ENCODE measurements at places on chromosomes 1 and 21.

DNA sequence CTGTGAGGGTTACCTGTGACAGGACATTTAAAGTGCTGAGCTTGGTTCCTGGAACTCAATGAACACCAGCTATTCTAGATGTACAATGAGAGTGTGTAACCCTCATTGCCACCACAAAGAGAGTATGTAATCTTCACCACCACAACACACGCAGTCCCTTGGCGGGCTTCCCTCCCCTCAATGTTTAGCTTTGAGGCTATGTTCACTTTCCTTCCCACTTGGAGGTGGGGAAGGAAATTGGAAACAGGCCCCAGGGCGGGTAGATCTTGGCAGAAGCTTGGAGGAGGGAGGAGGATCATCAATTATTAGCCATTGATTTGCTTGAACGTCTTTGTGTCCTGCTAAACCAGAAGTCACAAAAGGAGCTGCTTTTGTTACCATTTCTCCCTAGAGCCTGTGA, 8.3 kb upstream of the COL16A1 start:
- no peak for DNase-seq

DNA sequence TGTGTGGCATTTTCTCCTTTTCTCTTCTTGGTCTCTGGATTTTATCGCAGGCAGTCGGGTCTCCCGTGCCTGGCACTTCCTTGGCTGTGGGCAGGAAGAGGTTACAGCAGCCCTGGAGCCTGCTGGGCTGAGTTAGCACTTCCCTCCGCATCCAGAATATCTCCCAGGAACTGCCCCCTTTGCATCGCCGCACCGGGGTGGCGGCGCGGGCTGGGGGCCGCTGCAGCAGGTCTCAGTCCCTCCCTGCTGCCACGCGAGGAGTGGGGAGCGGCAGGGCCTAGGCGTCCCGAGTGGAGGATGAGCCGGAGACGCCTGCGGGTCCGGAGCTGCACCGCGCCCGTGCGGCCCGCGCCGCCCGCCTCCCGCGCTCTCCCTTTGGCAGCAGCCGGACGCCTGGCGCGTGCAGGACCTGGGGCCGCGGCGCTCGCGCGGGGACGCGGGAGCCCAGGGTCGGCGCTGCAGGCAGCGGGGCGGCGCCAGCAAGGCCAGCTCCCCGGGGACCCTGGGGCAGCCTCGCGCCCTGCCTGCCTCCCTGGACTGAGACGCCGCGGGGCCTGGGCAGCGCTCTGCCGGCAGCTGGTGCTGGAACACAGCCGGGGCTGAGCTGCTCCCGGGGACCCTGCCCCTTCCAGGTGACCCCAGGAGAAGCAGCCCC, 192.8 kb downstream of the PRDM2 start:
- no peak for DNase-seq

GRCh38 chr1:235745503-235746136, 96.0 kb upstream of the GNG4 start:
- no peak for DNase-seq

DNA sequence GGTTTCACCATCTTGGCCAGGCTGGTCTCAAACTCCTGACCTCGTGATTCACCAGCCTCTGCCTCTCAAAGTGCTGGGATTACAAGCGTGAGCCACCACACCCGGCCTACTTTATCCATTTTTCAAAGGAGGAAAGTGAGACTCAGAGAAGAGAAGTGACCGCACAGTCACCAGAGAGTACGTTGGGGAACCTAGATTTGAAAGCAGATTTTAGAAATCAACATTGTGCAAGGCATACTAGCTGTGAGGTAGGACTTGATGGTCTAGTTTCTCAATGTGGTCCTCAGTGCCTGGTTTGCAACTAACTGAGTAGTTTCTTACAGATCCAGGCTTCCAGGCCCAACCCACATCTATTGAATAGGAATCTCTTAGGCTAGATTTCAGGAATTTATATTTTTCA, 1.7 kb upstream of the PRCC start:
- DNase-seq: no peak

DNA sequence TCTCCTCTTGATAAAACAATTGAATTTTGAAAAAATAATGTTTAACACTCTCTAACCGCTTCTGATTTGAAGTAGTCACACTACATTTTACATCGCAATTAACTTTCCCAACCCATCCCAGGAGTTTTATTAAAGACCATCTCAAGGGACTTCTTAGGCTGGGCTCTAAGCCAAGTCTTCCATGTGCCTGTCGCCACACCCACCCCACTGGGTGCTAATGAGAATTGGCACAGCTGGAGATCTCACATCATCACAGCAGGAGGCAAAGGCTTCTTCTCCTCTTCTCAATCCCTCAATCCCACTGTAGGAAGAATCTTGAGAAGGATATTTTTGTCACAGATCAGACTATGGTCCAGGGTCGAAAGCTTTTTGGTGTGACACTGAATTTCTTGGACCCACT, 328.9 kb downstream of the NUF2 start:
- DNase-seq: no peak

DNA sequence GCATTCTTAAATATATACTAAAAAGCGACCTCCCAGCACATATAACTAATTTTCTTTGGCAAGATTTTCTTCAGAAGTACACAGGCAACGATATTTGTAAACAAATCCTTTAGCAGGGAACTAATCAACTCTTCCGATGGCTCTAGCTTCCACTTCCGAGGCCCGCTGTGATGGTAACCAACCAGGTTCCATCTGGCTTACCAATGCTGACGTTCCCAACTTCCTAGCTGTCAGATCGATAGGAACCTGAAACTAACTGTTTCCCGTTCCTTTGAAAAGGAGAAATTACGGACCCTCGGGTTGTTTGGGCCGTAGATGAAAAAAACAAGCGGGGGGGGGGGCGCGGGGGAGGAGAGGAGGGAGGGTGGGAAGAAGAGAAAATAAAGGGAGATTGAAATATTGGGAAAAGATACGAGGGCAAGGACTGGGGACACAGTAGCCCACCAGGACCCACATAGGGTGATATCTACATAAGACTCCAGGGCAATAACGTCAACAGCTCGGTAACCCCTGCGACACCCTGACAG, 513 bp downstream of the GTF2B start:
- no peak for DNase-seq

DNA sequence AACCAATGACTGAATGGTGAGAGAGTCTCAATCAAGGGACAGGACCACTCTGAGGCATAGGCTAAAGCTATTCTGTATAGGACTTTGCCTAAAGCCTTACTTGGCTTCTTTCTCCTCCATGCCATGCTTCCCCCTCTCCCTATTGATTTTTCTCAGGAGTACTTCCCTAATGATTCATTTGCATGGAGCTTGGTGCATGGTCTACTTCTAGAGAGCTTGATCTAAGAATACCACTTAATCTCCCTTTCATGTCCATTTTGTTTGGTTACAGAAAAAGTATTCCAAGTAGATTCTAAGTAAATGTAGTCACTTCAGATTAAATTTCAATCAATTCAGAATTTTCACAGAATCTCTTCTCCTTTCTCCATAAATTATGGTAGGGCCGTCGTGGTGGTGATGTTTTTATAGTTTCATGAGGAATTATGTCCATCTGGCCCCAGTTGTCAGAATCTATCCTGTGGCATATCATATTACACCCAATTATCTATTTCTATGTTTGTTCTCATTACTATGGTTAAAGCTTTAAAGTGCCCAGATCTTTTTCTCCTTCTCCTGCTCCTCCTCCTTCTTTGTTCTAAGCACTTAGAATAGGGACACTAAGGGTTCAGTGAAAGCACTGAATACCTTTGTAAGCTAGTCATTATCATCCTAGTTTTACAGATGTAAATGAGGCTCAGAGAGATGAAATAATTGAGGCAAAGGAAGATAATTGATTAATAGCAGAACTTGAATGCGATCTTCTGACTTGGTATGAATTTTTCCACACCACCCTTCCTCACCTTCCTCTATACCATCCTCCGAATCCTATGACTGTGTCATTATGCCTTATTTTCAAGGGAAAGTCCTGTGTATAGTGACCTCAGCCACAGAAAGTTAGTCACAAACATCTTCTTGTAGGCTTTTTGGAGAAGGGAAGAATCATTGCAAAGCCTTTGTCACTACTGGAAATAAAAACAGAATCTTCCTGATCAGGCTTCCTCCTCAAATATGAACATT, 85.6 kb upstream of the ZRANB2 start:
- DNase-seq: no peak

GRCh38 chr1:230827081-230827681, 41.1 kb downstream of the C1orf198 start:
- peak; percentile 75 for DNase-seq

GRCh38 chr1:240070188-240070587, 21.5 kb upstream of the FMN2 start:
- no peak for DNase-seq

DNA sequence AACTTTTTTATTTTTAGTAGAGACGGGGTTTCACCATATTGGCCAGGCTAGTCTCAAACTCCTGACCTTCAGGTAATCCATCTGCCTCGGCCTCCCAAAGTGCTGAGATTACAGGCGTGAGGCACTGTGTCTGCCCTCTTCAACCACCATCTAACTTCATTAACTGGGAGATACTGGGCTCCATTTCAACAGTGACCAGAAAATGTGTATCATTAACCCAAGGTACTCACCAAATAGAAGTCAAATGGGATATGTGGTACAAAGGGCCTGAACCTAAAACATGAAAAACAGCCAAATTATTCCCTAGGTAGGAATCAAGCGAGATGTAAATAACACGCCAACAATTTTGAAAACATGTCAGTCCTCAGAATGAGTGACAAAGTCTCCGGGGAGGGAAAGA, 1.2 kb downstream of the ILF2 start:
- DNase-seq: no peak

- no peak for DNase-seq
Observed at GRCh38 chr1:236837897-236838296, 42.8 kb downstream of the MTR start.

DNA sequence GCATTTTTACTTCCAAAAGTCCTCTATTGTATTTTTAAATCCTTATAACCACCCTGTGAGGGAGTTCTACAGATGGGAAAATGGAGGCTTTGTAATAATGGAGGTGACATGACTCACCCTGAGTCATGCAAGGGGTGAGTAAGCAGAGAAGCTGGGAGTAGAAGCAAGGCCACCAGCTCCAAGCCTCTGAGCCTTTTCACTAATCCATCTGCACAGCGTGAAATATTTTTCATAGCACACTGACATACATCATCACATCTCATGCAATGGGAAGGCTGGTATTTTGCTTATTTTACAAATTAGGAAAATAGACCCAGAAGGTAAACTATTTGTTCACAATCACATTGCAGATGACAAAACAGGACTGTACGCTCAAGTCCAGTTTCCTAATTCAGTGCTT, 96.9 kb downstream of the KCNH1 start:
- peak; percentile 46 for DNase-seq

GRCh38 chr1:229227298-229227919, 43.5 kb upstream of the RAB4A start:
- peak; percentile 94 for DNase-seq

- DNase-seq: no peak
Observed at GRCh38 chr1:100364697-100365096, 12.4 kb downstream of the CDC14A start.

GRCh38 chr1:226371027-226371694, 36.7 kb downstream of the PARP1 start:
- DNase-seq: no peak

DNA sequence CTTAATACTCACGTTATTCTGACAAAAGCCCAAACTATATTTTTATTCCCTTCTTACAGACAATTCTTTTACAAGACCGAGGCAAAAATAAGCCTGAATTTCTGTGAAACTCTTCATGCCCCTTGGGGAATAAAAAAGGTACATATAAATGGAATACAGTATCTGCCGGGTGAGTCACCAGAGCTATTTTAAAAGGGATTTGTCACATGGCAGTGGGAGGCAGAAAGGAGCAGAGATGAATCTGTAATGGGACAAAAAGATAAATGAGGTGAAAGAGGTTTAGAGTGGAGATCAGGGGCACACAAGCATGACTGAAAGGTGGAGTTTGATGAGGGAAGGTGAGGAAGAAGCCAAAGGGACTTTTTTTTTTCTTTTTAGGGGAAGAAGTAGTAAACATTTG, 8.8 kb downstream of the XCL1 start:
- DNase-seq: no peak

DNA sequence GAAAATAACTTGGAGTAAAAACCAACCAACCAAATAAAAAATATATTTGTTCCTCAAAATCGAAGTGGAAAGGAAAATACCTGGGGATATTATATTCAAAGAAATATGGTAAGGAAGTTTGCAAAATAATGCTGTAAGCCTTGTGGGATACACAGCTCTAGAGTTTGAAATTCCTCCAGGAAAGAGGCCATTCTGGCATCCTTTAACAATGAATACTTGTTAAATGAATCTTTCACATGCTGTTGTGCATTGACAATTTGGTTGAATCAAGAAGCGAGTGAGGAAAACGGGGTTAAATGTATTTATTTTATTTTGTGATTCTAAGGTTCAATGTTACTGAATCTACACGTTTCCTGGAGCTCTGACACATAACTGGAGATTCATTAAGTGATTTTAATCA, 30.5 kb upstream of the NTNG1 start:
- DNase-seq: no peak

GRCh38 chr1:21906173-21907078, 30.7 kb downstream of the HSPG2 start:
- no peak for DNase-seq

DNA sequence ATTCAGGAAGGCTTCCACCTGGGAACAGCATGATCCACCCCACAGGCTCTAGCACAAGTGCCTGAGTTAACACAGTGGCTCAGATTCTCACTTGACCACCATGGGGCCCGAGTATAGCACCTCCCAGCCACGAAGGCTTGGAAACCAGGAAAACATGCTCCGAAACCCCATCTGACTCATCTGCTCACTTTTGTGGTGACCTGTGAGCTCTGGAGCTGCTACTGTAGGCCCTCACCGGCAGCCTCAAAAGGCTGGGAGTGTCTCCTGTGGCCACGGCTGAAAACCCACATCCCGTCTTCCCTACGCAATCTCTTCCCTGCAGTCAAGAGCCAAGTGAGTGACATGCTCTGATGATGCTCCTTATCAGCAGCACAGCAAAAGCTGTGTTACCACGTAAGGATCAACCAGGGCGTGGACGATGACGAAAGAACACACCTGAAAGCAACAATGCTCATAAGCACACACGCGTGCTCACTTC, 81.4 kb downstream of the TGFBR3 start:
- DNase-seq: no peak

- DNase-seq: no peak
Observed at GRCh38 chr1:202159534-202160371, 649 bp downstream of the PTPN7 start.

All from nucleus accumbens (tissue), 56 donors.